Stimulated activated CD4-positive, alpha-beta T cell treated with anti-CD3 and anti-CD28 coated beads, Interleukin-1b, Interleukin-23, amount 100 ng/mL, for 24 hours (primary cell): ENCODE measurements at places on chromosomes 16 and 17.

DNA sequence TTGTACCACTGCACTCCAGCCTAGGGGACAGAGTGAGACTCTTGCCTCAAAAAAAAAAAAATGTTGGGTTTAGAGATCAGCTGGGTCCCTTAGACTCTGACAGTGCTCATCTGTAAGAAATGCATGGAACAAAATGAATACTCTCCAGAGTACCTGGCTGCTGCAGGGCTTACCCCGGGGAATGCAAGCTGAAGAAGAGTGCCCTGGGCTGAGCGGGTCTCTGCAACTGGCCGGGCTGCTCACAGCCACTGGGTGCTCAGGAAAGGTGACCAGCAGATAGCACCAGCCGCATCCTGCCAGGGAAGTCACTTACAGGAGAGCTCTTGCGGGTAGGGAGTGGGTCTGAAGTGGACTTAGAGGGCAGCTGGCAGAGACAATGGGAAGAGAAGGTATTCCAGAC, 82.1 kb downstream of the GAS7 start:
- DNase-seq, result no peak

GRCh38 chr16:23232806-23233205, 50.3 kb downstream of the SCNN1G start:
- DNase-seq, result no peak

DNA sequence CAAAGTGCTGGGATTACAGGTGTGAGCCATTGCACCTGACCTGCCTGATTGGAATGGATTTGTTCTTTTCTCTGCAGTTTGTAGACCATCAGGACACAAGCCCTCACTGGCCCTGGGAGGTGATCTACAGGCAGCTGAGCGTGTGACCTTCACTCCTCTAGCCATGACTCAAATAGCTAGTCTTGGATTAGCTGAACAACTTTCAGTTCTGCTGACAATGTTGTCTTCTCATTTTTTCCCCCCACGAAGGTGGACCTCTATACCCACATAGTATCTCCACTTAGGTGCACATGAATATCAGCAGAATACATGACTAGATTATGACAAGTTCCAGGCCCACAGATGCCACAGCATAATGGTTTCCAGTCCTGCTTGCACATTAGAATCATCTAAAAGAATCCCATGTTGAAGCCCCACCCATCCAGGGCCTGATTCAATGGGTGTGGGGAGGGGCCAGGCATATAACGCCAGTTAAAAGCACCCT, 36.8 kb downstream of the HS3ST3B1 start:
- peak; percentile 7 for DNase-seq

DNA sequence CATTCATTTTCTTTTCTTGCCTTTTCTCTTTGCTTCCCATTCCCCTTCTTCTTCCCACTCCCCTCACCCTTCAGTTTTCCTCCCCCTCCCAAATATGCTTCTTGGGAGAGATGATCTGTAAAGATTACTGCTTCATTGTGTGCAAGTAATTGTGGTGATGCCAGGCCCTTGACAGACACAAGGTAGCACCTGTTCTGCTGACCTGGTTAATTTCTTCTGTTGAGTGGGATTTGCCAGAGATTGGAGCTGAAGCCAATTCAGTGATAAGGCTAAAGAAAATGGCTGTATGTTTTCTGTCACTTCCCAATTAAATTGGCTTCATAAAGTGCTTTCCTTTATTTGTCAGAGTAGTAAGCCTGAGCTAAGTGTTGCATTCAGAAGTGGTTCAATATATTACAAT, 44.5 kb downstream of the AATF start:
- DNase-seq, result no peak

DNA sequence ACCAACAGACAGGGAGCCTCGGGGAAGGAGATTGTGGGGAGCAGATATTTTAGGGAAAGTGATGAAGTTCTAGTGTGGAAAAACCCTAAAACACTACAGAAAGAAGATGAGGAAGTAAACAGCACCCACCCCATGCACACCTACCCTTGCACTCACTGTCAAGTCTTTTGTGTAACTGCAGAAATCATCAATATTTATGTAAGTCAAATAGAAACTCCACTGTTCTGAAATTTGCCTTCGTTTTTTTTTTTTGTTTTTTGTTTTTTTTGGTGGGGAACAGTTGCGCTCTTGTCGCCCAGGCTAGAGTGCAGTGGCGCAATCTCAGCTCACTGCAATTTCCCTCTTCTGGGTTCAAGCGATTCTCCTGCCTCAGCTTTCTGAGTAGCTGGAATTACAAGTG, 273.4 kb downstream of the CPPED1 start:
- DNase-seq, result no peak

DNA sequence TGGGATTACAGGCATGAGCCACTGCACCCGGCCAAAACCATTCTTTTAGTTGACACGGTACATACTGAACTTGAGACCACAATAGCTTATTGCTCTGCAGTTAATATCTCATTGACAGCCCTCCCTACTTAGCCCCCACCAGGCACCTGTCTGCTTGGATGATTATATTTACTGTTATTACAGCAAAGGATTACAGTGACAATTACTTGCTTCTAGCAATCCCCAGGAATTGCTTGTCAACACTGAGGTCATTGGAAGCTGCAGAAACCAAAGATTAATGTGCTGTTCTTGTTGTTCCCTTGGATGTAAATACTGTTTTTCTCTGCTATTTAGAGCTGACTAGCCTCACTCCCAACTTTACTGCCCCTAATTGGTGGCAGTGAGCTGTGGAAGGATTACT, 211.2 kb downstream of the LGALS9B start:
- no peak for DNase-seq

GRCh38 chr17:13209081-13209480, 191.3 kb upstream of the ELAC2 start:
- no peak for DNase-seq

DNA sequence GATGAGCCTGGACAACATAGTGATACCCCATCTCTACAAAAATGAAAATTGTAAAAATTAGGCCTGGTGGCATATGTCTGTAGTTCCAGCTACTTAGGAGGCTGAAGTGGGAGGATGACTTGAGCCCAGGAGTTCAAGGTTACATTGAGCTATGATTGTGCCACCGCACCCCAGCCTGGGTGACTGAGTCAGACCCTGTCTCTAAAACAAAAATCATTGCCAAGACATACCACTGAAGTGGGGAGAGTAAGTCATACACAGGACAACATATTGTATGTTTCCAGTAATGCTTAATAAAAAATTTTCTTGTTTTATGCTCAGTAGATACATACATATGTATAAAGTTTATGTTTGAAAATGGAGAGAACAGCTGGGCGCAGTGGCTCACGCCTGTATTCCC, 39.2 kb downstream of the NDE1 start:
- no peak for DNase-seq

GRCh38 chr17:77491921-77492445, 351.2 kb downstream of the SEC14L1 start:
- DNase-seq, result no peak

DNA sequence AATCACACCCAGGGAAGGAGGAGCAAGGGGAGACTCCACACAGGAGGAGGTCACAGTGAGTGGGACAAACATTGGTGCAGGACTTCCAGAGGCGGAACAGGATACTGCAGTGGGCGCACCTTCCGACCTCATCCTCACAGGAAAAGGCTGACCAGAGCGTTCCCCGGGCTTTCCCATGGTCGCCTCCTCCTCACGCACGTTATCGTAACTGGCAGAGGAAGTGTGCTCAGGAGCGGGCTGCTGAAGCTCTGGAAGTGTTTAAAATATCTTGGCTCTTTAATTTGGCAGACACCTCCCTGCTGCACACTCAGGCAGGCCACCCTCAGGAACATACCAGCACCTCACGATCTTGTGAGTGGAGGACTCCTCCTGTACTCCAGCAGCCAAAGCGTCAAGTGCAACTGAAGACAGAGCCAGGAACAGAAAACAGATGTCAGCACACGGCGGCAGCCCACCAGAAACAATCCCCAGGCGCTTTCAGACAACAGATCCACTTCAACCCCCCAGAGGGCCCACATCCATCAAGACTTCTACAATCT, 17.5 kb downstream of the FANCA start:
- no peak for DNase-seq

DNA sequence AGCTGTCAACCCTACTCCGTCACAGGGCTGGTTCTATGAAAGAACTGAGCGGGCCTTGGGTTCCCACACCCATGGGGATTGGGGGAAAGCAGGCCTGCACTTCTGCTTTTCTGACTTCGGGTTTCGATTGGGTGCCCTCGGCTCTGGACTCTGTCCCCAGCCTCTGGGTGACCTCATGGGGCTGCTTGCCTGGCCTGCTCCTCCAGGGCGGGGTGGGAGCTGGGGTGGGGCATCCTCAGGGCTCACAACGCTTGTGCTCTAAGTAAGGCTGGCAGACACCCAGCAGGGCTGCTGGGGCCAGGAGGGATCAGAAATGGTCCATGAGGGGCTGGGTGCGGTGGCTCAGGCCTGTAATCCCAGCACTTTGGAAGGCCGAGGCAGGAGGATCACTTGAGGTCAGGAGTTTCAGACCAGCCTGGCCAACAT, 19.2 kb downstream of the ARHGAP27 start:
- DNase-seq, result no peak

DNA sequence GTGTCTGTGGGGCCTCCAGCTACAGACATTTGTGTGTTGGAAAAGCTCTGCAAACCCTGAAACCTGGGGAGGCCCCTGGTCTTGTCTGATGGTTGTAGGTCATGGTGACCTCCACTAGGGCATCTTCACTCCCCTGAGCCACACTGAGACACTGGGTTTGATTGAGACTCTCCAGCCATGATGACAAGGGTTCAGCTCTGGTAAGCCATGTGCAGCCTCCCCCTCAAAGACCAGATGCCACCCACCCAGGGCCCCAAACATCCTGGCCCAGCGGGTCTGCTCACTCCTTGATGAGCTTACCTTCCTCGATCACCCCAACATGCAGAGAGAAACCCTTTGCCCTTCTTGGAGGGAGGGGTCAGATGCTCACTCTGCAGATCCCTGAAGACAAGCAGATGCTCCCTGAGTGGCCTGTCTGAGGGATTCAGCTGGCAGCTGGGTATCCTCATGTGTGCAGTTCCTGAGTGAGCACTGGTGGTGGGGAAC, 101.6 kb downstream of the METRNL start:
- DNase-seq, result no peak

DNA sequence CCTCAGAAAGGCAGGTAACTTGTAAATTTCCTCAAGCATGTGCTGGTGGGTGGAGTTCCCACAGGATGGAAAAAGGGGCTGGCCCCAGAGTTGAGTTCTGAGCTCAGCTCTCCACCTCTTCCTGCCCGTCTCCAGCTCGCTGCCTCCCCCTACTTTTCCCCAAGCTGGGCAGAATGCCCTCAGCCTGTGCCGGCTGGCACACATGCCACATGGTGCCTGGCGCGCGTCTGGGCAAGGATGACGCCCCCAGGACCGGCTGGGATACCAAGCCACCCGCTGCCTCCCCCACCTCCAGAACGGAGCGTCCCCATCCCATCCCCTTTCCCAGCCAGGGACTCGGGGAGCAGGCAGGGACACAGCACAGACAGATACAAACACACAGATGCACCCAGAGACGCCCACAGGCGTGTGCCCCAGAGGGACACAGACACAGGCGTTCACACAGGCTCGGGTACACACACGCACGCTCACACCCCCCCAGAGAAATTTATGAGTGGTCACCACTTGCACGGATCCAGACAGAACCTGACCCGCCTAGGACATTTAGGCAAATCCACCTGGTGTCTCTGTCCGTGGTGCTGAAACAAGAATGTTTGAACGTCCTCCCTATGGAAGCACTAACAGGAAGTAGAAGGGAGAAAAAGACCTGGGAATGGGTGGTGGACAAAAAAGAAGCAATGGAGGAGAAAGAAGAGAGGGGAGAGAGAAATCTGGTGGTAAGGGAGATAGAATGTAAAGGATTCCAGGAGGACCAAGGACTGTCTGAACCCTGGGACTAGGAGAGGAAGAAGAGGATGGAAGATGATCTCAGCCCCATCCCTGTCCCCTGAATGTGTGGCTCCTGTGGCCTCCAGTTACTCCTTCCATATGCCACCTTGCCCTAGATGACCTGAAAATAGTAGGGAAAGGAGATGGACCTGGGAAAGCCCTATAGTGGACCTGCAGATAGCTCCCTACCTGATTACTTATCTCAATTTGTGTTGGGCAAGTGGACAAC, 15.5 kb downstream of the NEUROD2 start:
- peak; percentile 26 for DNase-seq

DNA sequence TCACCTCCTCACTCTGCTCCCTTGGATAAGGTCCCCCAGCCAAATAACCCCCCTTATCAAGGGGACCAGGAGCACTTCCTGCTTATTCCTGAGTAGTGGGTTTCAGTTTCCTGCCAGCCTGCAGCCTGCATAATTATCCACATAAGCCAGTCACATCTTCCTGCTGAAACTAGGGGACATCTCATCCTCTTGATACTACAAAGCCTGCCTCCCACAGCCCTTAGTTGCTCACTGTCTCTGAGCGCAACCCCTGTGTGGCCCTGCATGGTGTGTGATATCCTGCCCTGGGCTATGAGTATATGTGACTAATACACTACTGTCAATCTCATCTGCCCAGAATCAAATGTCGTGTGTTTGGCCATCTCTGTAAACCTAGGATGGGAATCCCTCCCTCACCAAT, 8.0 kb upstream of the XYLT2 start:
- no peak for DNase-seq

- DNase-seq, result no peak
These were observed 14.7 kb downstream of the CDH13 start for GRCh38 chr16:82641336-82641984.

GRCh38 chr16:57384248-57385070, 12.2 kb downstream of the CX3CL1 start:
- DNase-seq, result no peak
